Hepatic stellate cell (primary cell): ENCODE measurements at places on chromosomes 6 and 20.

DNA sequence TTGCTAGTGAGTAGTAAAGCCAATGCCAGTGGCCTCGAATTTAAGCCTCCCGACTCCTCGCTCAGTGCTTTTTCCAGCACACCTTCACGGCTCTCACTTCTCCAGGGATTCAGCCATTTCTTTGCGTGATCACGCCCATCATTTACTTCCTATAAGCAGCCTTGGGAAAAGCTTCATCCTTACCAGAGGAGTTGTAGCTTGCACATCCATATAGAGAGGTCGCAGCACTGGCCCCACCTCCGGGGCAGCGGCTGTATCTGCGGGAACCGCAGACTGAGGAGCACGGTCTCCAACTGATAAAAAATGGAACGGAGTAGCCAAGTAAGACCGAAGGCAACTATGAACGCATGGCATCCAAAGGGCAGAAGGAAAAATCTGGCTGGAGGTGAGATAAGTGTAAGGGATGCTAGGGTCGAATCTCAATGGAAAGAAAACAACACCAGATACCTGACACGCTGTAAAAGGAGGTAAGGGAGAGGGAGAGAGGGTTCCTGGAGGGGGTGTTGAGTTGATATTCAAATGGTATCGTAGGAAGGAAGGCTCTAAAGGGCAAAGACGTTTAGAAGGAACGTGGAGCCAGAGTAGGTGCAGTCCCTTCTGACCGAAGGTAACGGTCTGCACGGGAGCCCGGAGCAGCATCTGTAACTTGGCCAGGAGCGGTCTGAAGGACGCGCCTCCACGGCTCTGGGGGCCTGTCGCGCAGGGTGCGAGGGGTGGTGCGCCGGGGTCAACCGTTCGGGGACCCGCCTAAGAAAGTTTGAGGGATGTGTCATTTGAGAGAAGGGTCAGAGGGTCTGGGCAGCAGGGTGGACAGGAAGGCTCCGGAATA, 640 bp downstream of the NFS1 start:
- peak; percentile 31 for DNase-seq

GRCh38 chr6:136403110-136403980, 113.7 kb upstream of the BCLAF1 start:
- DNase-seq: peak; percentile 51

DNA sequence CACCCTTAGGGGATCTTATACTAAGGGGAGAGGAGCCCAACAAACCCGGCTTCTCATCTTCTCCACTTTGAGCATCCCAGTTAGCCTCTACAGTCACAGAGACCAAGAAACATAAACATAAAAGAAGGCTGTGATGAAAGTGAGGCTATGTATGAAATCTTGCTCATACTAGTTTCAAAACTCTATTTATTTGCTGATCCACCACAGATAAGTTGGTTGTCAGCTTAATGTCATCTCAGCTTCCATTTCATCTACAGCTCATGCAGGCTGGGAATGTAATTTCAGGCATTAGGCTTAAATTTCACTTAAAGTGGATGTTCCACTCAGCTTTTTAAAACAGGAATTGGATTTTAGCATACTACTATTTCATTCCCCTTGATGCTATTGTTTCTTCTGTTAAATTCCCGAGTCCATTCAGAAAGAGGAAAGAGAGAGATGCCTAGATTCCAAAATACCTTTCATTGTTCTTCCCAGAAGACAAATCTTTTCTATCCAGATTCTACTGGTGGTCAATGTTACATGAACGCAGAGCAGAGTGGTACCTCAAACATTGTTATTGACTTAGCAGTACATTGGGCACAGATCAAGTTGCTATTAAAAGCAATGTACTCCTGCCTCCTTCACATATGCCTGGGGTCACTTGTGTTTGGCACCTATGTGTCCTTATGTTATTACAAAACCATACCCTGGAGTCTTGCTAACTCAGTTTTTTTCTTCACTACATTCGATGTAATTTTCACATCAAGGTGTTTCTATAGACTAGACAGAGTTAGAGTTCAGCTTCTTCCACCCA, 149.0 kb downstream of the HACE1 start:
- no peak for DNase-seq

DNA sequence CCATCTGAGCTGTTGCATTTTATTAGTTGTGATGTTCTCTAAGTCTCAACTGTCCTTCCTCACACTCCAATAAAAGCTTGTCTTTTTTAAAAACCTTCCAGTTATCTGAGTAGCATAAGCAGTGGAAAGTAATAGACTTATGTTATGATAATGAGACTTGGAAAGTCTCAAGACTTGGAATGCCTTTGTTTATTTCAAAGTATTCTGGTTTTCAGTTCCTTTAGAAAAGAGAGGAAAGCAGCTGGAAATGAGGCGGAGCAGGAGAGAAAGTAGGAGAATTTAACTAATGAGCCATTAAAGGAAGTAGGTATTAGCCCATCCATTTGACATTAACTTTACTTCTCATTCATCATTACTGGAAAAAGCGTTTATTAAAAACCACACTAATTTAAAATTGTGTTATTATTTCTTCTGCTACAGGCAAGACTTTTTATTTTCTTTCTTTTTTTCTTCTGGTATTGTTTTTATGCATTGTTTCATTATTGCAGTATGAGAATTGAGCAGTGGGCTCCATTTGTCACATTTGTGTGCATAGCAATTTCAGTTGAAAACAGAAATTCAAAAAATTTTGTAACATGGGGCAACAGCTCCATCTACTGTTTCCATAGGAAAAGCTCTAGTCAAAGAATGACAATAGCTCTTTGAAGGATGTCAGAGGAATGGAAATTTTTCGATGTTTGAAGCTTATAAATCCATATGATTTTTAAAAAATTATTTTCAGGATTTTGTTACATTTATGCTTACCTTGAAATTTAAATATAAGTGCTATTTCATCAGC, 194.8 kb downstream of the COL9A1 start:
- DNase-seq: peak; percentile 2

DNA sequence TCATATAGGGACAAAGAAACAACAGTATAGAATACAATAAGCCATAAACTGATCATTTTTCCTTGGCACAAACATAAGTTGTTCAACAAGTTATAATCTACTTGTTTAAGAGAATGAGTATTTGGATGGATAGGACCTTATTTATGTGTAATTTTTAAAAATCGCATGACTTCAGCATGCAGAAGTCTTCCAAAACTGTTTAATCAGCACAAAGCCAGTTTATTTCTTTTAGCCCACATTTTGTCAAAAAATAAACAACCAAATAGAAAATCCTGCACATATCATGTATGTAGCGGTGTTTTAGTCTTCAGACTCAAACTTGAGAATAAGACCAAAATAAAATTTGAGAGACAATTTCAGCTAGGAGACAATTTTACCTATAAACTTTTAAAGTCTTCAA, 304.7 kb downstream of the TRDN start:
- DNase-seq: no peak

- DNase-seq: no peak
These were observed 44.2 kb upstream of the ZMYND8 start for GRCh38 chr20:47400685-47401084.

GRCh38 chr20:21609221-21609620, 95.4 kb upstream of the NKX2-2 start:
- DNase-seq: no peak

DNA sequence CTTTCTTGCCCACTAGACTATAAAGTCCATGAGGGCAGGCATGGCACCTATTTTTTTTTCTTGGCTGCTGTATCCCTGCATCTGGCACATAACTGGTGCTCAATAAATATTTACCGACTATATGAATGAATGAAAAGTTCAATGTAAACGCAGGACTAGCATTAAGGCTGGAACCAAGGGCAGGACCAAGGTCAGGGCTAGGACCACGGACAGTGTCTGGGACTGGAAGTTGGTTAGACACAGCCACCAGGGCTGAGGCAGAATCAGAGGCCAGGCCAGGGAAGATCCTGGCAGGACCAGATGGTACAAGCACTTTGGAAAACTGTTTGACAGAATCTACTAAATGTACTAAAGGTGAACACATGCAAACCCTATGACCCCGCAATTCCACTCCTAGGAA, 3.7 kb downstream of the TNXB start:
- DNase-seq: no peak

DNA sequence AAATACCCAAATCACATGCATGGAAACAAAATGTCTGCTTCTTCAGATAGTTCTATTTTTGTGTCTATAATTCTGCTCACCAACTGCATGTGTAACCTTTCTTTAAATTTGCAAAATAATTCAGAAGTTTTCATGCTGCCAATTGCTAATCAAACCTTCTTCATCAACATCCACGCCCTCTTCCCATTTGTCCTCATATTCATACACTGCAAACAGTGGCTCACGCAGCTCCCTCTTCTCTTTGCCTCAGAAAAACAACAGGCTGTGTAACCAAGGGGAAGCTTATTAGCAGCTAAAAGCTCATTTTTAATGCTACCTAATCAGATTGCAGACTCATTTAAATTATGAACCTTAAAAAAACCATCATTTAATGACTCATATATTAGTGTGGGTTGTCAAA, 555.0 kb upstream of the EPHA7 start:
- DNase-seq: no peak

DNA sequence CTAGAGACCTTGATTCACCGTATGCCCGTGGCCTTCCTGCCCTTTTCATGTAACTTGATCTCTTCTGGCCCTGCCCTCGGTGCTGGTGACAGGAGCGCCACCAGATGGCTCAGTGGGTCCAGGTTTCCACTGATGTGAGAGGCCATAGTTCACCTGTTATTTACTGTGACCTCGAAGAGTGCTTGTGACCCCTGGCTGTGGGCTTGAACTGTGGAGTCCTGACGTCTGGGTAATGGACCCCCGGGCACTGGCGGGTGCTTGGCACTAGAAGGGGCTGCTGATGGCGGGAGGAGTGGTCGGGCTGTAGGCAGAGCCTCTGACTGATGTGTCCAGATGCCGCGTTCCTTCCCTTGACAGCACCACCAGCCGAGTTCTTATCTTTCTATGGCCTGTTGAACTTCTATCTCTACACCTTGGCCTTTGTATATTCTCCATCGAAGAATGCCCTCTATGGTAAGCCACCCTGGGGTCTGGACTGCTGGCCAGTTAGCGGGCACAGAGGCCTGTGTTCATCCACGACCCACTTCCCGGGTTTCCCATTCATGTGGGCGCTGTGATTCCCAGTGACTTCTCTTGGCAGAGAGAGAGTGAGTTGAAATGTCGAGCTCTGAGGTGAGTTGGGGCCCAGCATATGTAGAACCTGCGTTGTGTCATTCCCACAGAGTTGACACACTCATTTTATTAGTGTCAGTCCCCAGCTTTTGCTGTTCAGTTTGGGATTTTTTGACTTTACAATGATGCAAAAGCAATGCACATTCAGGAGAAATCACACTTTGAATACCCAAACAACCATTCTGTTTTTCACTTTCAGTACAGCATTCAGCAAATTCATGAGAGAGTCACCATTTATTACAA, 14.9 kb downstream of the DYNLT1 start:
- no peak for DNase-seq

- peak; percentile 34 for DNase-seq
These were observed 28.7 kb downstream of the CFAP206 start for GRCh38 chr6:87436435-87436834.

DNA sequence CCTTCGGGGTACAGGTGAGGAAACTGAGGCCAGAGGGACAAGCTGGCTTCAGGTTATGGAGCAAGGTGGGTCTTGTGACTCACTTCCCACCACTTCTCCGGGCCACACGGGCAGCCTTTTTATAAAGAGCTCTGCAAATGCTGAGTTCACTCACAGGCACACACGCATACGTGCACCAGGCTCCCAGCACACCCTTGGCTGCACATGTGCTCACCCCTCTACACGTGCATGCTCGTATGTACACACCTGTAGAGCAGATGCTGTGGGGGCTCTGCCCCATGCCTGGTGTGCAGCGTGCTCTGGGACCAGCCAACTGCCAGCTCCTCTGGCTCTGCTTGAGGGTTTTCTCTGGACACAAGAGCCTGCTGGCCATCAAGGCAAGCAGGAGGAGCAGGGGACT, 29.1 kb downstream of the VSTM2L start:
- no peak for DNase-seq
